Heart right ventricle (tissue), 16 donors: ENCODE measurements at places on chromosomes 1 and 21. TPM values are rescaled to one million over a fixed set of nuclear protein-coding genes. Genes with fewer than 3 reads are reported as not detected.

Gene OR2M5
- not detected for polyA plus RNA-seq

Gene MUTYH
- polyA plus RNA-seq, result 20.3 TPM

Gene LCE3E
- not detected for polyA plus RNA-seq

Gene TNFSF18
- not detected for polyA plus RNA-seq

Gene TCHHL1
- polyA plus RNA-seq, result not detected

Gene OPRD1
- not detected for polyA plus RNA-seq

Gene S100A2
- polyA plus RNA-seq, result 2.2 TPM

Gene GJB5
- polyA plus RNA-seq, result not detected

Gene TMEM269
- polyA plus RNA-seq, result not detected

Gene BRINP2
- 0.22 TPM for polyA plus RNA-seq

Gene ANGPTL1
- polyA plus RNA-seq, result 20.1 TPM

Gene ALPL
- polyA plus RNA-seq, result 7.9 TPM

Gene PBX1
- 13.3 TPM for polyA plus RNA-seq

Gene LRRIQ3
- 0.22 TPM for polyA plus RNA-seq

Gene CFHR1
- not detected for polyA plus RNA-seq

Gene VWA1
- 27.5 TPM for polyA plus RNA-seq

Gene ASPM
- 0.22 TPM for polyA plus RNA-seq

Gene OR2L8
- polyA plus RNA-seq, result not detected

Gene LY9
- not detected for polyA plus RNA-seq

Gene PKP1
- polyA plus RNA-seq, result 0.39 TPM

Gene FCGR2B
- 4.3 TPM for polyA plus RNA-seq

Gene FAM78B
- polyA plus RNA-seq, result 1.5 TPM

Gene RIPPLY3
- not detected for polyA plus RNA-seq

Gene AMY2A
- polyA plus RNA-seq, result not detected

Gene LMOD1
- 9.9 TPM for polyA plus RNA-seq

Gene TARDBP
- polyA plus RNA-seq, result 96.9 TPM

Gene LRRN2
- polyA plus RNA-seq, result 1.9 TPM

Gene UMODL1
- not detected for polyA plus RNA-seq

Gene FAM110D
- polyA plus RNA-seq, result 3.8 TPM

Gene MYBPH
- polyA plus RNA-seq, result not detected

Gene PSRC1
- 2.9 TPM for polyA plus RNA-seq

Gene C8B
- polyA plus RNA-seq, result not detected

Gene CCDC181
- polyA plus RNA-seq, result 1.0 TPM

Gene CYYR1
- 38.2 TPM for polyA plus RNA-seq

Gene C1orf185
- polyA plus RNA-seq, result not detected

Gene GPR52
- 0.29 TPM for polyA plus RNA-seq

Gene SPRR3
- polyA plus RNA-seq, result not detected

Gene KRTAP21-2
- not detected for polyA plus RNA-seq
